Epithelial cell of proximal tubule (primary cell): ENCODE measurements at places on chromosomes 1 and 21. TPM values are rescaled to one million over a fixed set of nuclear protein-coding genes. Genes with fewer than 3 reads are reported as not detected.

- peak; percentile 79 for DNase-seq
Measured at GRCh38 chr21:26164311-26164710, 6.3 kb downstream of the APP start.

DNA sequence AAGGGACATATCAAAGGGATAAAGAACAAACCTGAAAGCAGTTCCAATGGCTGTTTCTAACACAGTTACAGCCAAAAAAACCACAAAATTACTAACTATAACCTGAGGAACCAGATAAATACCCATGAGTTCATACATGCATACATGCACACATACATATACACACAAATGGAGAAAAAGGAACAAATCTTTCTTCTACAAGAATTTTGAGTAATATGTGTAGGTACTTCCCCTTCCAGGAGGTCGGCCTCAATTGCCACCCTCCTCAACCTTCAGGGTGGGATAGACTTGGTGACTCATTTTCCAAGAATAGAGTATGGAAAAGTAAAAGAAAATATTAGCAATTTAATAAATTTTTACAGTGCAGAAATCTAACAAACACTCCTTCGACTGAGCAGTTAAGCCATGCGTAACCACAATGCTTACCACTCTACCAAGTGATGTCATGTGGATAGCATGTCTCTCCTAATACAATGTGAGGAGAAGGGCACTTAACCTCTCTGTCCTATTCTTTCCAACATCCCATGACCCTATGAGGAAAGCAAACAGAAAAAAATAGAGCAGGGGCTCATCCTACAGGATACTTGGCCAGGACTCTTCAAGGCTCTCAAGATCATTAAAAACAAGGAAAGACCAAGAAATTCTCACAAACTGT lies 243.0 kb upstream of the RUNX1 start:
- peak; percentile 86 for DNase-seq

LORICRIN gene
- not detected in 2 replicates for total RNA-seq

EXTL1 gene
- total RNA-seq, result 0.07 and 0.12 TPM in 2 replicates

DNA sequence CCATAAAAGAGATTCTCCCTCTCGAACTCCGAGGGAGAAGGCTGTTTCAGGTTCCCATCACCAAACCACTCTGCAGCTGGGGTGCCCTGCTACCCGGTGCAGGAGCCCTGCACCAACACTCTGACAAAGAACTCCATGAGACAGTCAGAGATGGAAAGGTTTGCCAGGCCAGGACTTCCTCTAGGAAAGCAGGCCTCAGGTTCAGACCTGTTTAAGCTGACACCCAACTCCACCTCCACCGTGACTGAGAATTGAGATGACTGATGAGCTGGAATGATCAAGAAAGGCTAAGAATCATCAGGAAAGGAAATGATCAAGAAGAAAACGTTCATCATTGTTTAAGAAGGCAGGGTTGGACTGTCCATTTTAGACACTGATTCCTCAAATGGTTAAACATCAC lies 46.2 kb upstream of the KCNE1 start:
- no peak for DNase-seq

PLEKHM2 gene
- total RNA-seq, result 33.9 and 42.8 TPM in 2 replicates

GRCh38 chr1:22053017-22053860 lies 730 bp downstream of the CDC42 start:
- no peak for DNase-seq
